Fibroblast of skin of left quadriceps (primary cell): ENCODE measurements at places on chromosomes 5 and 9.

- no peak for DNase-seq
Observed at GRCh38 chr9:137206602-137207001, 1.1 kb downstream of the NDOR1 start.

GRCh38 chr5:61931236-61931635, 374.8 kb upstream of the KIF2A start:
- DNase-seq, result peak; percentile 5

DNA sequence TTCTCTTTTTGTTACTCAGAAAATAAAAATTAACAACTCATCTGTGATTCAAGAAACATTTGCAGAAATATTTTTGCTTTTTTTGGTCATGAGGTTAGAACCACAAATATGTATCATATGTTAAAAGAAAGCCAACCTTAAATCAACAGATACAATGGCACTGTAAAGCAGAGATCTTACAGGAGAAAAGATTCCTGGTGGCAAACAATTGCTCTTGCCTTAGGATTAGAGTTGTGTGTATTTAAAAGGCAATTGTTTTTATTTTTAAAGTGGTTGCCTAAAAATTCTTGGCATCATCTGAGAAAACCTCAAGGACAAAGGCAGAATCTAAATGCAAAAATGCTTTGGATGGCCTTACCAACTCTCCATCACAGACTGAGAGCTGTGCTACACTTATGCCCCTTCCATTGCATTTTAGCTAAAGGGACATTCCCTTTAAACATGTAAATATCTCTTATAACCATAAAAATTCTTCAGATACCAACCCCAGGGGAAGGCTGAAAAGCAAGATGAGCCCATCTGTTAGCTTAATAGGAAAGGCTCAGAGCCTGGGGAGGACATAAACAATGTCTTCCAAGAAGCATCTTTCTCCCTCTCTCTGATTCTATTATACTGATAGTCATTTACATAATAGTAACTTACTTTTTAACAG, 100.4 kb downstream of the FAM114A2 start:
- DNase-seq, result peak; percentile 23

DNA sequence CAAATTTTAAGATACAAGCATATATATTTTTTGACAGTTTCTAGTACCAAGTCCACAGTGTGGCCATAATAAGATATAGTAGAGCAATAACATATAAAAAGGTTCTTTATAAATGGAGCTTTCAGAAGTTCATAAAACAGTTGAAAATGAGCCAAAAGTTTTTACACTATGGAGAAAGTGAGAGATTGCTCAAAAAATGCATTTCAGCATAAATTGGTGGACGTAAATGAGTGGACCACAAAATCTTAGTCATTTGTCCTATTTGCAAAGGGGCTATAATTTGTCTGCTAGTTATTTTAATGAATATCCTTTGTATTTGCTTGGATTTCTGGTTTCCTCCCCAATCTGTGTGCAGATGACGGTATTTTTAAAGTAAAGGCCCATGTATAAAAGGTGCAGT, 159.4 kb upstream of the DAP start:
- DNase-seq, result no peak

DNA sequence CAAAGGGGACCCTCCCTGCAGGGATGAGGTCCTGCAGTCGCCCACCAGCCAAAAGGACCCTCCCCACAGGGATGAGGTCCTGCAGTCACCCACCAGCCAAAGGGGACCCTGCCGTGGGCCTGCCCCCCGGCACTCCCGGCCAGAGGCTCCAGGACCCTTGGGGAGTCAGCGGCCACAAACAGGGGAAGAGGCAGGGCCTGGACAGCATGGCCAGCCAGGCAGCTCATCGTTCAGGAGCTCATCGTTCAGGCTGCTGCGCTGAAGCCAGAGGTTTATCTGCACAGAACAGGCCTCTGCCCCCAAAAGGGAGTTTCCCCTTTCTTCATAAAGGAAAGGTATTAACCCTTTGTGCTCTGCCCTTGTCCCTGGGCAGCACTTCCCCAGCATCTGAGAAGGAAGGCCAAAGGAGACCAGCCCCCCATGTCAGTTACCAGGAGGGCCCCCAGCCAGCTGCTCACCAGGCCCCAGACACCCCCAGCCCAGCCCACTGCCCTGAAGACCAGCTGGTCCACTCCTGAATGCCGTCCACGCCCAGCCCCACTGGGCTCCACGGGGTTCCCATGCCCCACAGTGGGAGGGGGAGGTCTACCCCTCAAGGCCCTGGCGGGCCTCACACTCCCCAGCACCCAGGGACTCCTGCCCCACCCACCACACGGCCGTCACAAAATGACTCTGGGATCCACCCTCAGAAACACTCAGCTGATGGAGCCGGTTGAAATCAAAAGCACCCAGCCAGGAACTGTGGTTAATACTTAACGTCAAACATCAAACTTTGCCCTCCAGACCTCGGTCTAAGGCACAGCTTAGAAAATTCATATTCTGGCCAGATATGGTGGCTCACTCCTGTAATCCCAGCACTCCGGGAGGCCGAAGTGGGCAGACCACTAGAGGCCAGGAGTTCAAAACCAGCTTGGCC, 6.3 kb downstream of the SLC12A7 start:
- no peak for DNase-seq

DNA sequence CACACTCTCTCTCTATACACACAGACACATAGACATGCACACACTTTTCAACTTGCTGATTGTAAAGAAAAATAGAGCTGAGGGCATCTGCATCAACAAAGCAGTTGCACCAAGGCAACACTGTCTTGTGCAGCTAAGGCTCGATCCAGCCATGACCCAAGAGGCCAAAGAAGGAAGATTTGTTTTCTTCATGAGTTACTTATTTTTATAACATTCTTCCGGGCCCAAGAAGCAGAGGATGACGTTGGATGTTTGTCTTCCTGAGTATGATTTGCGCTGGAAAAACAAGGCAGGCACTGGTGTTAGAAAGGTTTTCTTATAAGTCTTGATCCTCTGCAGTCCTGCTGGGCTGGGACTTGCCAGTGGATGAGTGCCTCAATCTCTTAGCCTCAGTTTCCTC, 344.1 kb downstream of the ADAMTS6 start:
- DNase-seq, result no peak

DNA sequence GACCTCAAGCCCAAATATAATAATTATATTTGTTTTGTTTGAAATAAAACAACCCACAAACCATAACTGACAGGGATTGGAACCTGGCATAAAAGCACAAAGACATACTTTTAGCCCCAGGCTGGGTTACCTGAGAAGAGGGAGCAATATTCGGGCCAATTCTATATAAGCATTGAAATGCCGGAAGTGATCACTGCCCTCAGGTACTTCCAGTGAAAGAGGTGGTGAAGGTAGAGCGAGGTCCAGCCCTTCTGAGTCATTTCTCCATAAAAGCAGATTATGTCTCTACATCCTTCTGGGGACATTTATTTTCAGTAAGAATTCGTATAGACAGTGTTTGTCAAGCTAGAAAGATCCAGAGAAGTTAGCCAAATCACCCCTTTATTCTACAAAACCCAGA, 59.6 kb downstream of the GCNT4 start:
- no peak for DNase-seq

GRCh38 chr9:105510024-105510423, 47.9 kb upstream of the FKTN start:
- DNase-seq, result peak; percentile 60

GRCh38 chr5:544675-545355, 20.6 kb upstream of the SLC9A3 start:
- no peak for DNase-seq

GRCh38 chr5:190366-191035, 794 bp upstream of the LRRC14B start:
- no peak for DNase-seq

DNA sequence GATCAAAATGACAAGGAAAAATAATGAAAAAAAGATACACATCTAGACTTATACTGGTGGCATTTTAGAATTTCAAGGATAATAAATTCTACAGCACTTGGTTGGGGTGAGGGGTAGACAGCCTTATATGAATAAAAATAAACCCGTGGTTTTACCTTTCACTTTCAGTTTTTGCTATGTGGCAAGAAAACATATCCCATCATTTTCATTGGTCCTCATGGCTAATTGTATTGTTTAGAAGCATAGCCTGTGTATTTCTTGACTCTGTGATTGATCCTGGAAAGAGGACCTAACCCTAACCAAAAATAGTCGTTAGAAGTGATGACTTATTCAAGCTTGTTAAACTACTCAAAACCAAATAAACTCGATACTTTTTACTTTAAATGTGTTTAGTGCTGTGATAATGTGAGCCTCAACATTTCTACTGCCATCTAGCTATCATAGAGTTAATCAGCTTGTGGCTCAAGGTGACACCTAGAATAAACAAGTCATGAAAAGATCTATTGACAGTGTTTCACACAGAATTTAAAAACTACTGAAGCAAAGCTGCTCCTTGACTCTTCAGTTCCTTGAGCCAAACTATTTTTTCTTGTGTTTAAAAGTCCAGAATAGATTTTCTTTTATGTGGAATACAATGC, 153.3 kb upstream of the IZUMO3 start:
- DNase-seq, result no peak

- no peak for DNase-seq
Observed at GRCh38 chr5:148979083-148979723, 83.7 kb downstream of the SH3TC2 start.

DNA sequence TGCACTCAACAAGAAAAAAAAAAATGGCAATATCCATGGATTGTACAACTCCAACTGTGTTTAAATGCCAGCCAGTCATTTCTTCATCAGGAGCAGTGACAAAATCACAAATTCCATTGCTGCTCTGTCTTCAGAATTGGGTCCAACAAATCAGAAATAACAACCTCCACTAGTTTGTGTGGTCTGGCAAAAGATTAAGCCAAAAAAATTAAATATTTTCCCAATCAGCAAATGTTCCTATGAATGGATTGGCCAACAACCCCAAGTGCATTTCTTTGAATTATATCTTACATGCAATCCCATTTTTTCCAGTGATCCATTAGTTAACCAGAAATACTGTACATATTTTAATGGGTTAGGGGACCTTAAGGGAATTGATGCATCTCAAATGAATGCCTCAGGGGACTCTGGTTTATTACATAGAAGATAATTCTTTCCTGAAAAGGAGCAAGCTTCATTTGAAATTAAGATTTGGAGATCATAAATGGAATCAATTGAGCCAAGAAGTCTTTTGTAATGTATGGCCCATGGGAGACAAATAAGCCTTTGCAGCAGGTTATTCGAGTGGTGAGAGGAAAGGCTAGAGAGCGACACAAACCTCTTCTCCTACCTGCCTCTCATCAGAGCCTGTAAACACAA, 131.8 kb downstream of the TLE1 start:
- DNase-seq, result peak; percentile 79

- DNase-seq, result no peak
Observed at GRCh38 chr5:63310644-63311043, 651.6 kb downstream of the HTR1A start.

DNA sequence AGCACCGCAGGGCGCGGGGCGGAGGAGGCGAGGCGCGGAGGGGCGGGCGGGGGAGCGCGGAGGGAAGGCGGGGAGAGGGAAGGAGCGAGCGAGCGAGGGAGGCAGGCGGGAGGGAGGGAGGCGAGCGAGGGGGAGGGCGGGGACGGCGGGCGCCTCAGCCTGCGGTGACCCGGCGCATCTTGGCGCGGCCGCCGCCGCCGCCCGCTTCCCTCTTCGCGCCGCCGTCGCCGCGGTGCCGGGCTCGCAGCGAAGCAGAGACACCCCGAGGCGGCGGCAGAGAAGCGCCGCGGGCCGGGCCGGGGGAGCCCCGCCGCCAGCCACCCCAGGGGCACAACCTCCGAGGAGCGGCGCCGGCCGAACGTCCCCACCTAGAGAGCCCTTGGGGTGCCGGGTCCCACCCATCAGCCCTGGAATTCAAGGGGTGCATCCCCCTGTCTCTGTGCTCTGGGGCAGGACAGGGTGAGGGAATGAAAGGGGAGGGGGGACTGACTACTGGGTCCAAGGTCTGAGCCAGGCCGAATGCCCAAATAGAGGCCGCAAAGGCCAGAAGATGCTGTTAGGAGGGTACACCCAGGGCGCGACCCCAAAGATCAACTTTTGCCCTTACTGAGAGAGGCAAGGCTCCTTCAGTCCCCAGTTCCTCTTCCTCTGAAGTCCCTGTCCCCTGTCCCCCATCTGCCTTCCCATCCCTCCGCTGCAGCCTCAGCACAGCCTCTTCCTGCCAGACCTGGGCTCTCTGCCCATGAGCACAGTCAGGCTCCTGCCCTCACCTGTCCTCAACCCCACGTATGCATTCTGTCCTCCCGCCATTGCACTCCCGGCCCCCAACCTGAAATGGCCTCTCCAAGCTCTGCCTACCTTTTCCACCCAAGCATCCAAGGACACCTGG, at the start of gene ADAMTS2:
ADAMTS2 (minus strand) TSS at position 29 of the 889 bp plus-strand sequence. CDS start 133 bp downstream, outside the sequence.
- DNase-seq, result peak; percentile 14

- DNase-seq, result no peak
Observed at GRCh38 chr5:147455822-147456450, 53.9 kb downstream of the DPYSL3 start.

DNA sequence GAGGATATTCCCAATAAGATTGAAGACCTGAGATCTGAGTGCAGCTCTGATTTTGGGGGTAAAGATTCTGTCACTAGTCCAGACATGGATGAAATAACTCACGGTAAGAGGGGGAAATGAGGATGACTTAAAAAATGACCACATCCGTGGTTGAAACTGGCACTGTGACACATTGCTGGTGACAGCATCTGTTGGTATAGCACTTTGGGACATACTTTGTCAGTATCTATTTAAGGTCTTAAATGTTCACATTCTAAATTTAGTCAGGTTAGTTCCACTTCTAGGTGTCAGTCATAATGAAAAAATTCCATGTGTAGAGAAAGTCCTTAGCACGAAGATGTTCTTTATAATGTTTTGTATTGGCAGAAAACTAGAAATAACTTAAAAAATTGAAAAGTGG, 70.9 kb downstream of the GAPVD1 start:
- no peak for DNase-seq

DNA sequence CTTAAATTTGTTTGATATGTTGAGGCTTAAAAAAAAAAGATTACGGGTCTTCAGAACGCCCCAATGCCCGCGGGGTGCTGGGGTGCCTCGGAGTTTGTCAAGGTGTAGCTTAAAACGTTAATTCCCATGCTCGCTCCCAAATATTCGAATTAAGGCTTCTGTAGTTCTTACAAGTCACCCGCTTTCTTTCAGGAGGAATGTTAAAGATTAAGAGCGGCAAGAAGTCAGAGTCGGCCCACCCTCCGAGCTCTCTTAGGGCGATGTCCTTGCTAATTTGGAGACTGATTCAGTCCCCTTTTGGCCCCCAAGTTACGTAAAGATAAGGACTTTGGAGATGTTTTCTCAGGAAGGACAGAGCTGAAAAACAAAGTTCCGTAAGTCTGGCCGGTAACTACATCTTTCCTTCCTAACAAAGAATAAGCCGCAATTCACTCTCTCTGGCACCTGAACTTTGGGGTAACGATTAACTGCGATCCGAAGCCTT, 746 bp upstream of the NPM1 start:
- no peak for DNase-seq
